ENCODE measurements at places on chromosomes 1 and 21.

- DNase-seq, result no peak
Observed at GRCh38 chr1:6281511-6282402, 20.9 kb upstream of the GPR153 start.

DNA sequence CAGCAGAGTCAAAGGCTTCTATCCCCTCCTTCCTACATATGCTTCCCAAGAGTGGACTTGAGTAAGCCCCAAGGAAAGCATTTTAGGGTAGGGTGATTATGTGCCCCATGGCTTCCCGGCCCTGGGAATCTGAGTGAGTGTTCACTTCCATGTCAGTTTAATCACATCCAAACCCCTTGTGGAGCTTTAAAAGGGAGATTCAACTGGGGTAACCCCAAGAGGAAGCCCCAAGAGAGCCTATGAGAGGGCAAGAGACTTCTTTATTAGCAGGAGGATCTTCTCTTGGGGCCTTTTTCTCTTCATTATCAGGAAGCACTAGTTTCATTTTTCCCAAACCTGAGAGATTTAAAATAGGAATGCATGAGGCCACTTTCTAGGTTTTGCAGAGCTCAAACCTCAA, 97.0 kb upstream of the IRF2BP2 start:
- DNase-seq, result no peak

GRCh38 chr1:228989992-228990827, 254.9 kb downstream of the RHOU start:
- DNase-seq, result no peak

DNA sequence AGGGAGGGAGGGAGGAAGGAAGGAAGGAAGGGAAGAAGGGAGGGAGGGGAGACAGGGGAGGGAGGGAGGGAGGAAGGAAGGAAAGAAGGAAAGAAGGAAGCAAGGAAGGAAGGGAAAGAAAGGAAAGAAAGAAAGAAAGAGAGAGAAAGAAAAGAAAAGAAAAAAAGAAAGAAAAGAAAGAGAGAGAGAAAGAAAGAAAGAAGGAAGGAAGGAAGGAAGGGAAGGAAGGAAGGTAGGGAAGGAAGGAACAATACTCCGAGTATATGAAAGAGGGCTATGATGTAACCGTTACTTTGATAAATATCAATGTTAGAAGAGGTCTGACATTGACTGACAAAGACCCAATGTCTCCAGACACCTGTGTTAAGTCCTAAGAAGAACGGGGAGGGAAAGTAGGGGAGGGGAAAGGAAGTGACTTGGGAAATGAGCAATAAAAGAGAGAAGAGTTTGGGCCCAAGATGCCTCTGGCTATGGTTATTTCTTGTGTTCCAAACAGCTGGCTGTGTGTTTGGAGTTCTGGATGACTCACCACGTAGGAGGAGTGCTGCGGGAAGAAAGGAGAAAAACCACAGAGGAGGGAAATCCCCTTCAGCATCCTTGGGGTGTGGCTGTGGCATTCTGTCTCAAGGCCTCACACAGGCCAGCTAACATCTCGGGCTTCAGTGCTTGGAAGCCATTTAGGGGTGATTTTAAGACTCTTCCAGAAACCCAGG, 37.0 kb upstream of the RXRG start:
- no peak for DNase-seq

GRCh38 chr1:15246960-15247614, at the start of gene FHAD1:
TSS of gene FHAD1 (plus strand) at chr1:15247223. CDS start at chr1:15251785, 4,562 bp downstream.
- DNase-seq, result peak; percentile 25

- no peak for DNase-seq
Observed at GRCh38 chr1:27071049-27071416, 58.4 kb upstream of the TENT5B start.

Measured in CD4-positive, alpha-beta T cell (primary cell).